Muscle of back (tissue), 13 donors: ENCODE measurements at places on chromosomes 1 and 21. TPM values are rescaled to one million over a fixed set of nuclear protein-coding genes. Genes with fewer than 3 reads are reported as not detected.

FCRL2 gene
- polyA plus RNA-seq = not detected

AMPD1 gene
- polyA plus RNA-seq = 107 TPM

ZNF496 gene
- 27.0 TPM for polyA plus RNA-seq

LMOD1 gene
- 23.0 TPM for polyA plus RNA-seq

DNA sequence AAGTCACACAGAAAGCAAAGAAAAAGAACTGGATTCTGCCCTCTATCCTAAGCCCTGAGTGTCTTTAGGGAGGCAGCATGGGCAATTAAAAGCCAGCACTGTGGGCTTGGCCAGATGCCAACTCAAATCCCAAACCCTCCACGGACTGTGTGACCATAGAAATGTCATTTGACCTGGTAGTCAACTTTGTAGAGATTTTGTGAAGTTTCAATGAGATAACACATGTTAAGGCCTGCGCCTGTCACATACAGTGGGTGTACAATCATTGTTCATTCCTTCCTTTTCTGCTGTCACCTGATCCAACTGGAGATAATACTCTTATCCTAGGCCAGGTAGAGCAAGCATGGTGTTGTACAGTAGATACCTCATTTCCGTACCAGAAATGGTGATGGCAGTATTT lies 54.2 kb downstream of the TMEM53 start:
- DNase-seq = no peak

- DNase-seq = no peak
Observed at GRCh38 chr1:224380003-224380402, 23.3 kb downstream of the CNIH4 start.

- DNase-seq = peak; percentile 39
Observed at GRCh38 chr1:180881806-180882509, 30.7 kb upstream of the KIAA1614 start.

GRCh38 chr1:63877816-63878215 lies 104.0 kb downstream of the ROR1 start:
- no peak for DNase-seq

GRCh38 chr1:25727635-25728286 lies 72.2 kb upstream of the SELENON start:
- DNase-seq = peak; percentile 90

DNA sequence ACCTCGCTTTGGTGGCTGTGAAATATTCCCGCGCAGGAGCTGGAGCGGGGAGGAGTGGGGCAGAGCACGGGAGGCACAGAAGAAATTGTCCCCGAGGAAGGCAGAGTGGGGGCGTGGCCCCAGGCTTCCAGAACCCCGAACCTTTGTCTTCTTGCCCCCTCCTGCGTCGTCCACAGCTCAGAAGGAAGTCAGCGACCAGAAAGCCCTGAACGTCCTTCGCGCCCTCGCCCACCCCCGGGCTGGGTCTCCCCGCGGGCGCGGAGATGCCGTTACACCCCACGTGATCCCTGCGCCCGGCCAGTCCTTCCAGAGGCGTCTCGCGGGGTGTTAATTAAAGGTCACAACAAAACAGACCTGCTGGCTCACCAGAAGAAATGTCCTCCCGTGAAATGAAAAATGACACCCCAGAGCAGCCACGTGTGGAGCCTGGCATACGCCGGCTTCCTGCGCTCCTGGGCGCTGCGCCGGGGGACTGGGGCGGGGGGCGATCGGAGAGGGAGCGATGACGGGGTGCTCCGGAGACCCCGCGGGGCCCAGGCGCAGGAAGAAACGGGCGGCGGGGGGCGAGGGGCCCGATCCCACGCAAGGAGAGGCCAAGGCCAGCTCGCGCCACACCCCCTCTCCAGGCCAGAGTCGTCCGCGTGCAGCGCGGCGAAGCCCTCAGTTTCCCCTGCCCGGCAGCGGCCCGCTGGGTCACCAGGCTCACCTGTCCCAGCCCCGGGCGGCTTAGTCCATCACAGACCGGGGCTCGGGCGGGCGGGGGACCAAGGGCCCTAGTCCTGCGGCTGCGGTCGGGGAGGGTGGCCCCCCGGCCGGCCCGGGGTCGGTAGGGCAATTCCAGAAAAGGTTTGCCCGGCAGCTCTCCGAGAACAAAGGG lies 995 bp upstream of the KIF26B start:
- DNase-seq = peak; percentile 22

GRCh38 chr21:42111470-42111743 lies 40.3 kb downstream of the UMODL1 start:
- no peak for DNase-seq

DNA sequence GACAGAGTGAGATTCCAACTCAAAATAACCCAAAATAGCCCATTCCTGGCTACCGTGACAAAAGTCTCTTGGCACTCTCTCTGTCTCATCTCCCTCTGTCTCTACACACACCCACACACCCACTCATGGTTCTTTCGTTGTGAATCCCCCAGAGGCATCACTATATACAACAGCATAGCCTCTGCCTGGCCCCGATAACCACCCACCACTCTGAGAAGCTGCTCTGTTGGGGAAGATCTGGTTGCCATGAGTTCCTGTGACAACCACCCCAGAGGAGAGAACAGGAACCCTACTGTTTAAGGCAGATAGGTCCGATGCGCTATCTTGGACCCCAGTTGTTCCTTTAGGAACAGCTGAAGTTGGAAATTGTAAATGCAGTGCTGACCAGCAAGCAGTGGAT lies 70.4 kb upstream of the LYST start:
- no peak for DNase-seq

- no peak for DNase-seq
Observed at GRCh38 chr21:44898851-44899767, 21.6 kb downstream of the ITGB2 start.

GRCh38 chr1:73887412-73887811 lies 310.6 kb downstream of the LRRIQ3 start:
- DNase-seq = no peak
